ENCODE measurements at places on chromosomes 6 and 20. TPM values are rescaled to one million over a fixed set of nuclear protein-coding genes. Genes with fewer than 3 reads are reported as not detected.

DNA sequence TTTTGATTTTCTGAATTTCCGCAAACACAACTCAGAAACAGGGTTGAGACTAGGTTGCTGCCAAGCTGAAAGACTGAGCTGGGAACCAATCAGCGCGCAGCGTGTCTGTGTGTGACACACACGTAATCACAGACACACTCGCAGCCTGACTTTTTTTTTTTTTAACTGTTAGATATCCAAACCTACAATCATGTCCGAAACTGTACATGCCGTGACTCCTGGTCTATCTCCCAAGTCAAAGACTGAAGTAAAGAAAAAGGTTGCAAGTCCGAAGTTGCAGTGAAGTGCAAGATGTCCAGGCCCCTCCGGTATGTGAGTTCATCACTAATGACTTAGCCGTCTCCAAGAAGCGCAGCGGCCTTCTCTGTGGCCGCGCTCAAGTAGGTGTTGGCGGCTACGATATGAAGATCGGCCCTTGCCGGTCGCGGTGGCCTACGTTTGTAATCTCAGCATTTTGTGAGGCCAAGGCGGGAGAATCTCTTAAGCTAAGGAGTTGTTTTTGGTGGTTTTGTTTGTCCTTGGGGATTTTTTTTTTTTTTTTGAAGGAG is 108.2 kb downstream of the HFE start:
- peak; percentile 89 for DNase-seq

DNA sequence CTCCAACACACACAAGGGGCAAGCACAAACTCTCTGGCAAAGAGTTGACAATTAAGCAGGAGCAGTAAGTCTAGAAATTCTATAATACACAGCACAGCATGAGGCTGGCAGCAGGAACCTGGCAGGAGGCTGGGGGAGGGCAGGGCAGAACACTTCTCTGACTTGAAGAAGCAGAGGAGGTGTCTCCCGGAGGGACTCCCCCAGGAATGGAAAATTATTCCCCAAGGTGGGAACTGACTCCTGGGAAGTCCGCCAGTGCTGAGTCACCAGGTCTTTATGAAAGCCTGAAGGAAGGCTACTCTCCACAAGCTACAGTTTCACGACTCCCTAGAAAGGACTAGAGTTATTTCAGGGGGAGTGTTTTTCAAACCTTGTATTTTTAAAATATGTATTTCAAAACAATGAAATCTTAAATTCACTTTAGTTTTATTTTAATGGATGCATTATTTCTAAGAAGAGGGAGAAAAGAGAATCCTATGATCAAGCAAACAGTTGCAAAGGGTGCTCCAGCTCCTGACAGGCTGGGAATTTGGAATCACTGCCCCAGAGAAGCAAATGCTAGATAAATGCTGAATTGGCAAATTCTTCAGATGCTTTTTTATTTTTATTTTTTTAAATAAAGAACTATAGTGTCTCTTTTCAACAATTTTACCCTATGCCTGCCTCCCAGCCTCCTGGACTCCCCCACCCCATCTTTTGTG is 192.8 kb downstream of the LY86 start:
- DNase-seq = no peak

DNA sequence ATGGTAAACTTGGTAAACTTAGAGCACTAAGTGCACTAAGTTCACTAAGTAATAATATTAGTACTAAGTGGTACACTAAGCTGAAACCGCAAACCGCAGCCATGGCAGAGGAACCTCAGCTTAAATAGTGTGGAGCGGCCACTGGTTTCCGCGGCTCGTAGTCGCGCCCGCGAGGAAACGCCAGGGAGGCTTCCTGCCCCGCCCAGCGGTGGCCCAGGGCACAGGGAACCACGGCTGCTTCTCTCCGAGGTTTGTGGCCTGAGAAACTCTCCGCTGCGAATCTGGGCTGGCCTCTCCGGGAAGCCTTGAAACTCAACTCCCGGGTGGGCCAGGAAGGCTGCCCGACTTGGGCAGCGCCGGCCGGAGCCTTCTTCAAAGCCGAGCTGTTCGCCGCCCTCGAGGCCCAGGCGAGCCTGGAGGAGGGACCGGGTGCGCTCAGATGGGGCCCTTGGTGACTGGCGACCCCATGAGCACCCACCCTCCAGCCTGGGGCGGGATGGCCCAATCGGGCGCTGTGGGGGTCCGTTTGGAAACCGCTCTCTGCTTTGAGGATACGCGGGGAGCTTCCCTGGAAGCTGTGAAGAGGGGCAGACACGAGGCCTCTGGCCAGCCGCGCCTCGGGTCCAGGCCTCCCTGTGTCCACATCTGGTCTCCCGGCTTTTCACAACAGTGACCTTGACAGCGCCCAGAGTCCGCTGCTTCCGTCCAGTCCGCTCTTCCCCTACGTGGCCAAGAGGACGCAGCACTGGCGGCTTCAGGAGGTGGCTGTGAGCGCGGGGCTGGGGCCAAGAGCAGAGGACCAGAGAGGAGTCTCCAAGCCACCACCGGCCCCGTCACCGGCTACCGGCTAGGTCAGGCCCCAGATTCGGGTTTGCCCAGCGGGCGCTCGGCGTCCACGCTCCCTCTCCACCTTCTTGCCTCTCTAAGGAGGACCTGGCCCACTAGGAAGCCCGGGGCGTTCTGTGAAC is 25.4 kb upstream of the HLA-E start:
- peak; percentile 66 for DNase-seq

GRCh38 chr6:108914235-108915022 is 66.2 kb downstream of the ARMC2 start:
- no peak for DNase-seq

DNA sequence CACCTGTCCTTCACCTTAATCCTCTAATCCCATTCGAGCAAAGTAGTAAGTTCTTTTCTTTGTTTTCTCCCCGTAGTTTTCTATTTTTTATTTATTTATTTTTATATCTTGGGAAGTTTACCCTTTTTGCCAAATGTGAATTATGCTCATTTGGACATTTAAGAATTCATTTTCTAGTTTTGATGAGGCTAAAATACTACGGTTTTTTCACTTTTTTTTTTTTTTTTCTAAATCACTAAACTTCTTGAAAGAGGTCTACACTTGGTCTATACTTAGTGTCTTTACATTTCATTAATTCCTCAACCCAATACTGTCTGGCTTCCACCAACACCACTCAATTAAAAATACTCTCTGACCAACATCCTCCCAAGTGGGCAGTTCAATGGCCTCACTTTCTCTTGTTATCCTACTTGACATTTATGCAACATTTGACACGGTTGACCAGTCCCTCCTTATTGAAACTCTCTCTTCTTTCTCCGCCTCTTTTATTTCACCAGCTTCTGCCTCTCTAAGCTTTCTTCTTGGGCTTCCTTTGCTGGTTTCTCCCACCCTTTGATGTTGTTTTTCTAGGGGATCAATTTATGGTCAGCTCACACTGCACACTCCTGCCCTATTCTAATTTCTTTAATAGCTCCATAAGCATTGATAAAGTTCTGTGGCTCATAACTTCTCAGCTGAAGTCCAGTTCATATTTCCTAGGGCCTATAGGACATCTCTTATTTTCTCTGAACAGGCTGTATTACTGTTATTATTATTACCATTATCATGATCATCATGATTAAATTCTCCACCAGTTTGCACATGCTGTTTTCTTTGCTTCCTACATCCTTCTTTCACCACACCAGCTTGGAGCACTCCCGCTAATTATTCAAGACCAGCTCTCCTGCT is 72.6 kb upstream of the CITED2 start:
- DNase-seq = no peak

DNA sequence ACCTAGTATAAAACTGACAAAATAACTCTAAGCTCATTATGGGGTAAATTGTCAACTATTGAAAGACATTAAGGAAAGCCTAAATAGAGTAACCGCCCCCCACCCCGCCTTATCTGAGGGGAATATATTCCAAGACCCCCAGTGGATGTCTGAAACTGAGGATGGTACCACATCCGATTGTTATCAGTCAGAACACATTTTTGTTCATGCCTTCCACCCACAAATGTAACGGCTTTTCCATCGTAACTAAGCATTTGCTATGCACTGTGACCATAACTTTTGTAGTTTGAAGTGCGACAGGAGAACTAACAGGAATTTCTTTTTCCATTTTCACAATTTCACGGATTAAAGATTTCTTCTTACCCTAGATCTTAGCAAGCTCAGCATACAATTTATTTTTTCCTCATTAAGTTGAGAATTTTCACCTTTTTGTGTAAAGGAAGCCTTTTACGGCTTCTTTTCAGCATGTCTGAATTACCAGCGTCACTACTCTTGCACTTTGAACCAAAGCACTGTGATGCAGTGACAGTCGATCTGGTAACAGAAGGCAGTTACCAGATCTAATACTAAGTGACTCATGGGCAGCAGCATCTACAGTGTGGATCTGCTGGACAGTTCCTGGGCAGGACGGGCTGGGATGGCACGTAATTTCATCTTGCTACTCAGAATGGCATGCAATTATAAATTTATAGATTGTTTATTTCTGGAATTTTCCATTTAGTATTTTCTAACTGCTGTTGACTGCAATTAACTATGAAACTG is 11.8 kb downstream of the CFAP61 start:
- DNase-seq = no peak

DNA sequence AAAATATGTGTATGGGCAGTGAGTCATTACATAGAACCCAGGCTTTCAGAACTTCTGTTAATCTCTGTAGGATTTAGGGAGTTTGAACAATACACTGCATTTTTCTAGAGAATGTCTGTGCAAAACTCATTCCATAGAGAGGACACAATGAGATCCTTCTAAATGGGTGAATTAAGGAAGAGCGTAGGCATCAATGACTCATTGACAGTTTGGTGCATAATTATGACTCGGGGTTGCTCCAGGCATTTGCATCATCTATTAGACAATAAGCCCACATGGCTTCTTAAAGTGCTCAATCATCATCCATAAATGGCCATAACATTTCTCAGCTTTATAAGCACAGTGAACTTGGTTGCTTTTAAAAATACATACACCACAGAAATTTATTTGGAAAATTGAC is 625.5 kb downstream of the CDH26 start:
- no peak for DNase-seq

GRCh38 chr6:169109411-169110220 is 144.0 kb downstream of the THBS2 start:
- DNase-seq = no peak

DNA sequence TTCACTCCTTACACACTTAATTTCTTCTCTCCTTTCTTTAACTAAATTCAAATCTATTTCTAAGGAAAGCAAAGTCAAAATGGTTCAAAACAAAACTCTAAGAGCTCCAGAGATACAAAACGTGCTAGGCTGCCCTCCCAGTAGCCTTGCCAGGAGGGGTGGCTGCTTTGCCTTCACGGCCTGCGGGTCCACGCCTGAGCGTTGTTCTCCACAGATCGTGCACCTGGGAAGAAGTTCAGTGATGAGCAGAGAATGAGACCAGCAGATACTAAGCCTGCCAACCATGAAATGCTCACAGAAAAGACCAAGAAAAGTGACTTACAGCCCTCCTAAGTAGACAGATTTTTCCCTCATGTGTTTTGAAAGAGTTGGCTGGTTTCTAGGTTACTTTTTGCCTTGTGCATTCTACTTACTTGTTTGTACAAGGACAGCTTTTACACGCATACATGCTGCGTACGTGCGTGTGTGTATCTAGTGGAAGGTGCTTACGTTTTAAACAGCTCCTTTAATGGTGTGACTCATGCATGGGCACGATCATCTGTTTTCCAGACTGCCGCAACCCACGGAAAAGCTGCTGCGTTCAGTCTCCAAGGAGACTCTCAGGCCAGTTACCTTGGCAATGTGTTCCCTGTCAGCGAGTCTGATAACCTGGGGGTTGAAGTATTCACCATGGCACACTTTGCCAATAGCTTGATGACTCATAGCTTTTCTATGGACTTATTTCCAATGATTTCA is 32.4 kb upstream of the PBOV1 start:
- peak; percentile 80 for DNase-seq

DNA sequence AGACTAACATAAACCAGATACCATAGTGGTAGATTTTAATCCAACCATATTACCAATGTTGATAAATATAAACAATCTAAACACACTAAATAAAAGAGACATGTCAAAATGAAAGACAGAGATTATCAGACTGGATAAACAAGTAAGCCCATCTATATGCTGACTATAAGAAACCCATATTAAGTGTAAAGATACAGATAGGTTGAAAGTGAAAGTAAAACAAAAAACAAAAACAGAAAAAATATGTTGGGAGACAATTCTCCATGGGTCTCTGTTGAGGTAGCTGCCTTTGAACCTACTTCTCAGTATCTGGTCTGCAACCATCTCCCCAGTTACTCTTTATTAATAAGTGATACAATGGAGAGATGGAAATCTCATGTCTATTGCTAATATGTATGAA is 21.2 kb downstream of the REV3L start:
- DNase-seq = no peak

DNA sequence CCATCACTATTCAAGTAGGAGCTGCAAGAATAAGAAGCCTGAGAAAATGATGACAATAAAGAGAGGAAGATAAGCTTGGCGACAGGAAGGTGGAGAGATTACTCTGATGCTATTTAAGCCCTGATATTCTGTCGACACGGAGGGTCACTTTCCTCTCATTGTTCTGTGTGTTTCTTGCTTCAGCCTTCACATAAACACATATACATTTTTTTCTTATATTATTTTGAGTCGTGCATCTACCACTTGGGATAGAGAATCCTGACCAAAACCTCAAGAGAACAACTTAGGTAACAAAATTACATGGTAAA is 10.5 kb downstream of the PTCHD4 start:
- DNase-seq = no peak

GRCh38 chr6:29723262-29723665 is at the start of gene HLA-F:
HLA-F (plus strand) TSS chr6:29723434; CDS start chr6:29723464, 30 bp downstream.
- DNase-seq = peak; percentile 98

GRCh38 chr6:73064266-73064665 is 161.0 kb downstream of the KHDC1L start:
- no peak for DNase-seq

DNA sequence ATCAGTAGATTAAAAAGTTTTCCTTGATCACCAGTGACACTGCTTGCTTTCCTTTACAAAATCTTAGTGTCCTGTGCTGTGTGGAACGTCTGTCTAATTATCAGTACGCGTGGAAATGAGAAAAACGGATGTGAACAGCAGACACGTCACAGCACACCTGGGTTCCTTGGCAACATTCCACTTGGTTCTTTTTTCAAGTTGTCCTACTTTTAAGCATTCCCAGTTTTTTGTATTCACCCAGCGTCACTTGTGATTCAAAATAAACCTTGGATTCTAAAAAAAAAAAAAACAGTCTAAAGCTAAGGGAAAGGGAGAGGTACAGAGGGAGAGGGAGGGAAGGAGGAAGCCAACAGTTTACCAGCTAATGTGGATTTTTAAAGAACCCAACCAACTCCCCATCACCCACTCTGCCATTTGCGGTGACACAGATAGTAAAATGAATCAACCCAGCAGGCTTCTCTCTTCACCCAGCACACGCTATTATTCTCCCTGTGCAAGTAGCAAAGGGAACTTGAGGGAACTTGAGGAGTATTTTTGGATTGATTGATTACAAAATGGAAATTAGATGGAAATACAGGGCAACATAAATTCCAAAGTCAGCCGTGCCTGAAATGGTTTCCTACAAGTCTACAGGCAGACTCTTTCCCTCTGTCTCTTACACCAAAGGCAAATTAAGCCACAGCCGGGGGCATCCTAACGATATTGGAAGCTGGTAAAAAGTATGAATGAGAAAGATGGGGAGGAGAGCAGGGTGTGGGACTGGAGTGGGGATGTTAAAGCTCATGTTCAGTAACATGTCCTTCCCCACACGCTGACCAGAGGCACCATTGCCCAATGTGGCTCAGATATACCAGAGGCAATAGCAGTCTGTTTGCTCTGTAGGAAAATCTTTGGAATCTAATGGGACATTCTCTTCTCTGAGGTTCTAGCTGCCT is 129.8 kb downstream of the SASH1 start:
- no peak for DNase-seq

Gene HRH3
- not detected for total RNA-seq

Gene CRISP3
- not detected for total RNA-seq

Gene TOX2
- total RNA-seq = 0.88 TPM

Gene CPXM1
- total RNA-seq = 0.88 TPM

Measured in osteoblast (primary cell).